ENCODE measurements at places on chromosomes 1 and 21.

DNA sequence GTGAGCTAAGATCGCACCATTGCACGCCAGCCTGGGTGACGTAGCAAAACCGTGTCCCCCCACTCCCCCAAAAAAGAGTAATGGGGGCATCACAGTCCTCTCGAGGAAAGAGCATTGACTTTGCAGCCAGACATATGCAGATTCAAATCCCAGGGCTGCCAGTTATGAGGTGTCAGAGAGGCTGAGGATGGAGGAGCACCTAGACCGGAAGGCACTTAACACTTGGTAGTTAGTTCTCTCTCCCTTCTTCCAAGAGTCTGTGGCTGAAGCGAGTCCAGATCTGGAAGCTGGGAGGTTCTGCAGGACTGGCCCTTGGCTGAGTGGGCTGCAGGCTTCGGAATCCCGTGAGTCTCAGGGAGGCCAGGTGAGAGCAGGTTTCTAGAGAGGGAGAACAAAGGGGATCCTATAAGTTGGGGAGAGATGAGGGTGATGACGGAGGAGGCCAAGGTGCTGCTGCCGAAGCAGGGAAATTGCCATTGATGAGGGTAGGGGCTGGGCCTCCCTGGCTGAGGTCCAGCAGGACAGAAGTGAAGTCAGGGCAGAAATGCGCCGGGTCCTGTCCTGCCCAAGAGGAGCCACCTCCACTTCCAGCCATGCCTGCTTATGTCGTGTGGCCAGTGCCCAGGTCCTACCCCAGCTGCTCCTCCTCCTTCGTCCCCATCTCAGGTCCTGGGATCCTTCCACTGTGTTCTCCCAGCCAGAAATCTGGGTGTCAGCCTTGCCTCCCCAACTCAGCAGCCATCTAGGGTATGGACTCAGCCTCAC, 13.3 kb upstream of the SPOCD1 start:
- no peak for DNase-seq

- no peak for DNase-seq
These were observed 44.9 kb downstream of the ACTA1 start for GRCh38 chr1:229388897-229389580.

DNA sequence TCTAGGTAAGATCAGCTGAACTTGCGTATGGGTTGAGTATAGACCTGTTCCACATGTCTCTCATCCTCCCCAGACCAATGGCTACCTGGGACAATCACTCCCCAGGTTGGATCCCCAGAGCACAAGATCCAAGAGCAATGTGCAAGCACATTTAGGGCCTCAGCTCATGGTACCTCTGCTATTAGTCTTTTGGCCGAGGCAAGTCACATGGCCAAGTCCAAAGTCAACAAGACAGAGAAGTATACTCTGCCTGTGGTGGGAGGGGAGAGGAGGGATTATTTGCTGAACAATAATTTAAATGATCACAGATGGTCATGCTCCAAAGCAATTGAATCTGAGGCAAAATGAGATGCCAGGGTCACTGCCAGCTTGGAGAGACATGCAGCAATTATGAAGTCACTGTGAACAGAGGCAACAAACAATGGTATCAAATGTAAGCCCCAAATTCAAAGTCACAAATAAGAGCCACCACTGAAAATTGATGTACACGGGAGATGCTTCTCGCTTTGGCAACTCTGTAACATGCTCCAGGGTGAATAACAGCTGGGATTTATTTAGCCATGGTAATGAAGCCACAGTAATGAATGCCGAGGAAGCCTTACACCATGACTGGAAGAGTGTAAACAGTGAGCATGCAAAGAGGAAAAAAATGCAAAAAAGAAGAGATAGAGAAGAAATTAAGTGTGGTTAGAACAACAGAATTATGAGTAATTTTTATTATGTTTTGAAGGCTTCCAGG, 149.1 kb downstream of the ZNF281 start:
- DNase-seq = peak; percentile 71

DNA sequence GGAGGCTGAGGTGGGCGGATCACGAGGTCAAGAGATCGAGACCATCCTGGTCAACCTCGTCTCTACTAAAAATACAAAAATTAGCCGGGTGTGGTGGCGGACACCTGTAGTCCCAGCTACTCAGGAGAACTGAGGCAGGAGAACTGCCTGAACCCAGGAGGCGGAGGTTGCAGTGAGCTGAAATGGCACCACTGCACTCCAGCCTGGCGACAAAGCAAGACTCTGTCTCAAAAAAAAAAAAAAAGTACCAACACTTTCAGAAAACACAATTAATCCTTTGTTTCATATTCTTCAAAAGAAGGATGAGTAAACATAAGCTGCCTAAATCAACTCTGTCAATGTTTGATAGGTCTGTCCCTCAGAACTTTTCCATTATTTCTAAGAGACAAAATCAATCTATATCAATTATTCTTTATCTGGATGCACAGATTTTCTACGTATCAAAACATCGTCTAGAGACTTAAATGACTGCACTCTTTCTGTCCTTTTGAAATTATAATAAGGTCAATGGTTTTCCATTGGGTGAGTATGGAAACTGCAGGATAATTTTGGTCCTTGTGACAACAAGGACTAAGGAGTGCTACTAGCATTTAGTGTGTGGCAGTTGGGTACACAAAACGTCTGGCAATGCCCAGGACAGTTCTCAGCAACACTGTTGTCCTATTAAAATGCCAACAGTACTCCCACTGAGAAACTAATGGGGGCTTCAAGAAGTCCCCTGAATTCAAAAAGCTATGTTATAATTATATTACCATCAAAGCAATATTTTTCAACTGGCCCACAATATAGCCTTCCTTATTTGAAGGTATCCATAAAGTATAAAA, 40.7 kb downstream of the LPGAT1 start:
- DNase-seq = no peak

DNA sequence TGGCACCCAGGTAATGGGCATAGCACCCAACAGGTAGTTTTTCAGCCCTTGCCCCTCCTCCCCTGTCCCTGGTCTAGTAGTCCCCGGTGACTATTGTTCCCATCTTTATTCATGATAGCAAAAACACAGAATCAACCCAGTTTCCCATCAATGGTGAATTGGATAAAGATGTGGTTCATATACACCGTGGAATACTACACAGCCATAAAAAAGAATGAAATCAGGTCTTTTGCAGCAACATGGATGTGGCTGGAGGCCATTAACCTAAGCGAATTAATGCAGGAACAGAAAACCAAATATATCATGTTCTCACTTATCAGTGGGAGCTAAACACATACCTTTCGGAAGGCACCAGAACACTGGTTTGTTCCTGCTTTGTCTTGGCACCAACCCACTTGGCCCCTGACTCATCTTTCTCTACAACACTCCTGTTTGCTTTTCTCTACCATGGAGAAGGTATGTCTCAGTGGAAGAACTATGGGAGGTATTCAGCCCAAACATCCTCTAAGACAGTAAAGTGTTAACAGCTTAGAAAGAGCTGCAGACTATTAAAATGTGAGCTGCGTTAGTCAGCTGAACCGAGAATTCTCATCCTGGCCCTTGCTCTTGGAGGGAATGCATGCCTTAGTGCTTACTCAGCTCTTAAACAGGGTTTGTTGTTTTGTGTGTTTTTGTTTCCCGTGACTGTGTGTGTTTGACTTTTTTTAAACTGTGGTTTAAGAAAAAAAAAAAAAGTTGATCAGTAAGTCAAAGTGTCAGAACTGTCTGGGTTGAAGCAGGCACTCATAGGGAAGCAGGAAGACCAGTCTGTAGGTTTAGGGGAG, 203.0 kb downstream of the TOMM20 start:
- no peak for DNase-seq

DNA sequence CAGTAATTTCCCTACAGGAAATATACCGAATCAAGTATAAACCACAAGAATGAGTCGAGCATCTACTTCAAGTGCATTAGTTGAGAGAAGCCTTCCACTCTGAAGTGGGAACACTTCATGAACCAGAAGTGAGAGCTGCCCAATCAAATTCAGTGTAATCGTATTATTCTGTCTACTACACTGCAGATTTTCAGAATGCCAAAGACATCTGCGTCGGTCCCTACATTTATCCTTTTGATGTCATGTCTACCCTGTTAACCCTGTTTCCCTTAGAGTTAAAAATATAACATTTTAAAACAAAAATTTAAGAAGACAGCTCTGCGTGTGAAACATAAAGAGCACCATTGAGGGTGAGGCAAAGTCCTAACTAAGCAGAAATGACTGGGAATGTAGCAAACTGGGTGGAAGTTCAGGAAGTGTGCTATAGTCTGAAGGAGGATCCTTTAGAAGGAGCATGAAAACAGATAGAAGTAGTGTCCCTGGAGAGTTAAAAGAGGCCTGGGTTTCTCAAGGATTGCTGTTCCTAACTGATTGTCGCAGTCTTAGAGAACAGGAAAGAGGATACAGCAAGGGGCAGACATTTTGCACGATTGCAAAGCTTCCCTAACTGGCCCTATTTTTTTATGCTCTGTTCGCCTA, 291.2 kb downstream of the PTPRC start:
- peak; percentile 29 for DNase-seq

- DNase-seq = no peak
These were observed 32.3 kb downstream of the CDCA8 start for GRCh38 chr1:37724575-37724974.

GRCh38 chr1:60280256-60280655, 206.7 kb upstream of the C1orf87 start:
- no peak for DNase-seq

DNA sequence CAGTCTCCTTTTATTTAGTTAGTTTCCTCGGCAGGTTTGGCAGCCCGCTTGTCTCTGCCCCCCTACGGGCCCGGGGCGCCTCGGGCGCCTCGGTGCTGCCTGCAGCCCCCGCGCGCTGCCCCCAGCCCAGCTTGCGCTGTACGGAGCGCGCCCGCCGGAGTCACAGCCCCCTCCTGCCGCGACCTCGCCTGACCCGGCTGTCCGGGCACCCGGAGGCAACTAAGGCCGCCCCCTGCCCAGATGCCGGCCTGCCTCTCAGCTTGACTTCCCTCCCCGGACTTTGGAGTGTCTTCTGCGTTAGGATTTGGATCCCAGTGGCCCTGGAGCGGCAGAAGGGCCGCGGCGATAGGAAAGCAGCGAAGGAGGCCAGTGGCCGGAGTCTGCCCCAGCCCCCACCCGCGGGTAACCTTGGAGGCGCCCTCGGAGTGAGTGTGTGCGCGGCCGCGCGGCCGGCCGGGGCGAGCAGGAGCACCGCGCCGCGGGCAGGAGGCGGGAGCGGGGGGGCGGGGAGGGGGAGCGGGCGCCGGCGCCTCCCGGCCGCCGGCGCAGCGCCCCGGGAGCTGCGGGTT, 7.6 kb downstream of the CDKN2C start:
- peak; percentile 83 for DNase-seq
